HuH-7 (cell line): ENCODE measurements at places on chromosomes 16 and 17.

DNA sequence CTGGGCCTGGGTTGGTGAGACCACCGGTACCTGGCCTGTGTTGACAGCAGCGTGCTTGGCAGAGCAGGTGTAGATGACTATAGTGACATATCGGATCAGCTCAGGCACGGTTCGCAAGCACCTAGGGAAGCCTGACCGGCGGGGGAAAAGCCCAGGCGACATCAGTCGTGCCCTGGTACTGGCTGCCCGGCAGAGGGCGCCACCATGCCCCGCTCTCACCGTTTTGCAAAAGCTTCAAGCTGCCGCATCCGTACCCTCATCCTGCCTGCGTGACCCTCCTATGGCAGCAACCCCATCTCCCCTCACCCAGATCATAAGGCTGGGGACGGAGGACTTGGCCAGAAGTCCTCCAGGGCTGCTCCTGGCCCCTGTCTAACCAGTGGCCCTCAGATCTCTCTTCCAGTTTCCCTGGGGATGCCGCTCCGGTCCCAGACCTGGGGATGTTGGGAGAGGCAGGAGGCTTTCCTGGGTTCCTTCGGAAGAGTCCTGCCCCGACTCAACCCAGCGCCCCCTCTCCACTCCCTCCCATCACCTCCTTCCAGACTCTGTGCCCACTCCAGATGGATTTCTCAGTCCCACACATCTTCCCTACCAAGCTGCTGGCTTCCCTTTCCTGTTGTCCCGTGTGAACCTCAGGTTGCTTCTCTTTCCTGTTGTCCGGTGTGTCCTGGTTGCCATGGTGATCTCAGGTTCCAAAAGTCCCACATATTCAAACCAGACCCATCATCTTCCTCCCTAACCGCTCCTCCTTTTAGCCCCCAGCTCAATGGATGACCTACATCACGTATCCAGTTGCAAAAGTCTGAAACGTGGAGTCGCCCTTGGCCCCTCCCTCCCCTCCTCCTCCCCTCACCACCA is 13.7 kb downstream of the ALOX12B start:
- peak; percentile 85 for DNase-seq

GRCh38 chr17:6483507-6483906 is 39.3 kb downstream of the PIMREG start:
- DNase-seq: no peak

- no peak for DNase-seq
These were observed 45.2 kb upstream of the ZNF469 start for GRCh38 chr16:88337538-88337937.

- DNase-seq: no peak
These were observed 251.7 kb upstream of the CACNG5 start for GRCh38 chr17:66583112-66583748.
